ENCODE measurements at places on chromosomes 6 and 20.

GRCh38 chr6:102660303-102660702 is 1266.8 kb downstream of the GRIK2 start:
- no peak for DNase-seq

GRCh38 chr20:62481425-62482145 is 5.8 kb upstream of the GATA5 start:
- DNase-seq, result no peak

- DNase-seq, result no peak
Measured at GRCh38 chr6:17268114-17268513, 13.0 kb upstream of the RBM24 start.

DNA sequence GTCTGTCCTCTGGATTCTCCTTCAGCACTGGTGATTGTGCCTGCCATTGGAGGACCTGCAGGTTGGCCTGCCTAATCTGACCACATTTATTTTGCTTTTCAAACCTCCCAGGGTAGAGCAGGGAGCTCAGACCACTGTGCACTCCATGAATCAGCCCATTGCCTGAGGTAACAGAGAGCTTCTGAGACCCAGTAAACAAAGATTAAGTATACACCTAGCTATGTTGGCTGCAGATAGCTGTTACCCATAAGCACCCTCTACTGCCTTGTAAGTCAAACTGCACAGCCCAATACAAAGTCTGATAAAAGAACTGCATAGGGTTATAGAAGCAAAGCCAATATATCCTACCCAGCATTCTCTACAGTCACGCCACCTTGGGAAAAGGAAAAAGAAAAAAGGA is 338.7 kb downstream of the HTR1B start:
- DNase-seq, result no peak

GRCh38 chr20:18639501-18639979 is 51.7 kb downstream of the DTD1 start:
- DNase-seq, result no peak

- DNase-seq, result no peak
Measured at GRCh38 chr20:31988430-31989015, 20.6 kb downstream of the XKR7 start.

DNA sequence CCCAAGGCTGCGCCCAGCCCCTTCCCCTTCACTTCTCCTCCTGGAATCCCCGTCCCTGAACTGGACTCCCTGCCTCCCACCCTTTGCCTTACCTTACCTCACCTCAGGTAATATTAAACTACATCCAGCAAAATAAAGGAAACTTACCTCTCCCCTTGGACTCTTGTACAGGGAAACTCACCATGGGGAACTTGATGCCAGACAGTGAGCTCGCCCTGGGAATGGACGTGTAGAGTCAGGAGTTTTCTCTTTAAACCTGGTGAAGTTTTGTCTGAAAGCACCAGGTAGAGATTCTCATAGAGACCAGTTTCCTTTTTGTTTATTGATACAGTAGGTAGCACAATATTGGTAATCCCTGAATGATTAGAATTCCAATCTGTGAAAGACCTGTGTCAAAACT is 544 bp upstream of the HLA-C start:
- DNase-seq, result no peak

GRCh38 chr6:168996356-168996625 is 257.4 kb downstream of the THBS2 start:
- no peak for DNase-seq

- DNase-seq, result no peak
Measured at GRCh38 chr6:64988148-64988547, 718.9 kb downstream of the EYS start.
